ENCODE measurements at places on chromosomes 12 and 14.
A peak's percentile ranks its signal among the peaks of the same experiment; 100 is the strongest.

GRCh38 chr12:103785243-103786031, 55.6 kb downstream of the NT5DC3 start:
- no peak for DNase-seq

DNA sequence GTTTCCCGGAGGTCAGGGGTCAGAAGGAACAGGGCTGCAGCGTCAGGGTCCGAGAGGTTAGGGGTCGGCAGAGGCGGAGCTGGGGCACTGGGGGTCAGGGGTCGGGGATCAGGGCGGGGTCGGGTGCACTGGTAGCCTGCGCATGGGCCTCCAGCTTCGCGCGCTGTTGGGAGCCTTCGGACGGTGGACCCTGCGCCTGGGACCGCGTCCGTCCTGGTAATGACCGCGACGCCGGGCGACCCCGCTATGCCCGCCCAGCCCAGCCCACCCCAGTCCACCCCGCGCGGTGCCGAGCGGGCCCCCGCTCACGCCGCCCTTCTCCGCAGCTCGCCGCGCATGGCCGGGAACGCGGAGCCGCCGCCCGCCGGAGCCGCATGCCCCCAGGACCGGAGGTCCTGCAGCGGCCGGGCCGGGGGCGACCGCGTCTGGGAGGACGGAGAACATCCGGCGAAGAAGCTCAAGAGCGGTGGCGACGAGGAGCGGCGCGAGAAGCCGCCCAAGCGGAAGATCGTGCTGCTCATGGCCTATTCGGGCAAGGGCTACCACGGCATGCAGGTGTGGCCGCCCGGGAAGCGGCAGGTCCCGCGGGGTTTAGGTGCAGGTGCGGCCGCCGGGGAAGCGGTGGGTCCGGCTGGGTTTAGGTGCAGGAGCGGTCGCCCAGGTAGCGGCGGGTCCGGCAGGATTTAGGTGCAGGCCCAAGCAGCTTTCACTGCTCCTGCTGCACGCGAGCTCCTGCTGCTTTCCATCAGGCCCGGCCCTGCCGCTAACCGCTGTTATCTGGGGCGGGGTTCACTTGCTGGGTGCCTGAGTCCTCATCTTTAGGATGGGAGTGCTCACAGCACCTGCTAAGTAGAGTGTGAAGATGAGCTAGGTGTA, 743 bp downstream of the PUS1 start:
- no peak for DNase-seq

DNA sequence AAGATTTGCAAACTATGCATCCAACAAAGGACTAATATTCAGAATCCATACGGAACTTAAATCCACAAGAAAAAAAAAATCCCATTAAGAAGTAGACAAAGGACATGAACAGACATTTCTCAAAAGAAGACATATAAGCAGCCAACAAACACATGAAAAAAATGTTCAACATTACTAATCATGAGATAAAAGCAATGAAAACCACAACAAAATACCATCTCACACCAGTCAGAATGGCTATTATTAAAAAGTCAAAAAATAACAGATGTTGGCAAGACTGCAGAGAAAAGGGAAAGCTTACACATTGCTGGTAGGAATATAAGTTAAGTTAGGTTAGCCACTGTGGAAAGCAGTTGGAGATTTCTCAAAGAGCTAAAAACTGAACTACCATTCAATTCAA, 16.2 kb downstream of the CDK17 start:
- no peak for DNase-seq

- no peak for DNase-seq
These were observed 61.4 kb upstream of the TSPAN8 start for GRCh38 chr12:71219224-71219623.

GRCh38 chr12:125473501-125473900, 408.3 kb downstream of the AACS start:
- DNase-seq, result peak; percentile 15

GRCh38 chr14:22456421-22456820, 132.6 kb downstream of the DAD1 start:
- DNase-seq, result no peak

GRCh38 chr12:56315622-56316473, at the start of gene CNPY2:
CNPY2 (minus strand) TSS chr12:56315988; CDS start chr12:56315217, 771 bp downstream.
- DNase-seq, result peak; percentile 96

- no peak for DNase-seq
These were observed 345.2 kb upstream of the SYT1 start for GRCh38 chr12:78519422-78519821.

DNA sequence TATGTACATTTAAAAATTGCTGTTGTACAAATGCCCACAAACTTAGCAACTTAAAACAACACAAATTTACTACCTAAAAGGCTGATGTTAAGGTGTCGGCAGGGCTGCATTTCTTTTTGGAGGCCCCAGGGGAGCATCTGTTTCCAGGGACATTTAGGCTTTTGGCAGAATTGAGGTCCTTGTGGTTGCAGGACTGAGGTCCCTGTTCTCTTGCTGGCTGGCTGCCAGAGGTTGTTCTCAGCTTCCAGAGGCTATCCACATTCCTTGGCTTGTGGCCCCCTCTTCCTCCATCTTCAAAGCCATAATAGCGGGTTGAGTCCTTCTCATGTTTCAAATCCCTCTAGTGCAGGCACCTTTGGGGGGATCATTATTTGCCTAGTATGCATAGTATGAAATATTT, 22.4 kb upstream of the KRT83 start:
- DNase-seq, result no peak

GRCh38 chr14:101069666-101070362, 166.3 kb upstream of the RTL1 start:
- DNase-seq, result no peak

- no peak for DNase-seq
These were observed 325.8 kb upstream of the OR4E1 start for GRCh38 chr14:21999402-21999801.
